ENCODE measurements at places on chromosomes 12 and 14.

DNA sequence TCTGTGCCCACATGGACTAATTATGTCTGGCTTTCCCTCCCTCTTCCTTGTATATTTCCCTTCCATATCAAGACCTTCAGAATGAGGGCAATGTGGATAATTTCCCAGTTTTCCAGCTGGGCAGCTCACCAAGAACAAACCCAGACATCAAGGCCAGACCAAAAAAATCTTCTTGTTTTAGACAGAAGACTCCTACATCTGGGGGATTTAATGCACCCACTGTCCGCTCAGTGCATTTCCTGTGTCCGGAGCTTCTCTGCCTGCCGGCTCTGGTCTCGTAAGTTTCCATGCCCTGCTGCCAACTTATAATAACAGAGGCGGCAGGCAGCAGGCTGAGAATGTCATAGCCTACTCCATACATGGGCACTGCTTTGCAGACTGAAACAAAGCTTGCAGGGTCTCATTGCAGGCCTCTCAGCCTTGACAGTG, 207.2 kb upstream of the BCL2L14 start:
- no peak for DNase-seq

DNA sequence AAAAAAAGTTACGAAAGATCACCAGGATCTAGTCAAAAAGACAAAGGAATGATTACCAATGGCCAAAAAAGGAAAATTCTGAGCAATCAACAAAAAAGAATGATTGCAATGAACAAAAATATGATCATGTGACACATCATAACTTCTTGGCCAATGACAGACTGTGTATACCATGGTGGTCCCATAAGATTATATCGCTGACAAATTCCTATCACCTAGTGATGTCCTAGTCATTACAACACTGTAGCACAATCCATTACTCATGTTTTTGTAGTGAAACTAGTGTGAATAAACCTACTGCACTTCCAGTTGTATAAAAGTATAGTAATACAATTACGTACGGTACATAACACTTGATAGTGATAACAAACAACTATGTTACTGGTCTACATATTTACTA, 12.3 kb downstream of the SEL1L start:
- no peak for DNase-seq

DNA sequence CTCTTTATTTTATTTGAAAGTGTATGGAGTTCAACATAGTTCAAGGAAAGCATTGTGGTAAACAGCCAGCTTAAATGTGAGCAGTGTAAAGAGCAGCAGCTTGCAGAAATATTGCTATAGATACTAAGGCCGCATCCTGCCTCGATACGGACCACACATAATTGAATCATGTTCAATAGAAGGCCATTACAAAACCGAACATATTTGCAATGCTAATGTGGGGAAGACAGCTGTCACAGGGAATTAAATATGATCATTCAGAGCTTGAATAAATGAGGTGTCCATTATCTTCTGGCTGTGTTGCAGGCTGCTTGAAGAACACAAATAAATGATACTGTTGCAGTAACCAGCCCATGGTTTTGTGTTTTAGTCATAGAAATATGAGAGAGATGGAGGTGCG, 173.2 kb downstream of the BRMS1L start:
- no peak for DNase-seq

GRCh38 chr12:92010368-92010767, 135.3 kb downstream of the BTG1 start:
- DNase-seq, result no peak

GRCh38 chr14:61565181-61565580, 130.1 kb upstream of the HIF1A start:
- no peak for DNase-seq

DNA sequence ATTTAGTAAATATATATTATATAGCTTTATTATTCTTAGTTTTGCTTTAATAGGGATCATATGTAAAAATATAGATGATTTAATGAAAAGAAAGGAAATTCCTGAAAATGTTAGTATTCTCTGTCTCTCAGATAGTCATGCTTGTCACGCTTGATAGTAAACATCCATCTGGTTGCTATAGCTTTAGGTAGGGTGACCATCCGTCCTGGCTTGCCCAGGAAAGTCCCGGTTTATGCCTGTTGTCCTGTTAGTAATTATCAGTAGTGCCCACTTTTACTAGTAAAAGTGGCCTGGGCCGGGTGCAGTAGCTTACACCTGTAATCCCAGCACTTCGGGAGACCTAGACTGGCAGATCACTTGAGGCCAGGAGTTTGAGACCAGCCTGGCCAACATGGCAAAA, 23.8 kb downstream of the CFAP54 start:
- no peak for DNase-seq

GRCh38 chr12:82857911-82858533, 171.3 kb downstream of the TMTC2 start:
- no peak for DNase-seq

GRCh38 chr12:5022465-5023061, 21.1 kb upstream of the KCNA5 start:
- DNase-seq, result no peak

DNA sequence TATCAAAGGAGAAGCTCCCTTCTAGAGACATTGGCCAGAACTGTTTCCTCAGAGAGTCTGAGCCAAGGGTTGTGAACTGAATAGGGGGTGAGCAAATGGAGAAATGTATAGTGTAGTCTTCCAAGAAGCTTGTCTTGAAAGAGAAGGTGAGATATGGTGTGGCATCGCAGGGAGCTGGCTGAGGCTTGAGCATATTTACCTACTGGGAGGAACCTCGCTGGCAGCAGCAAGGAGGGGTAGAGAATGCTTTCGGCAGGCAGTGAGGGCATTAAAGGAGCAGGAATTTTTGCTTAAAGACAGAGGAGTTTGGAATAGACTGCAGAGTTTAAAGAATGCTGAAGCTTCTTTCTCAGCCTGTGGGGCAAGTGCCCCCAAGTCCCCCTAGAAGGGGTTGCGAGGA, 59.3 kb upstream of the PRMT8 start:
- no peak for DNase-seq

GRCh38 chr12:47650469-47650868, 55.4 kb downstream of the RPAP3 start:
- DNase-seq, result no peak

GRCh38 chr14:92455231-92455630, 58.4 kb upstream of the RIN3 start:
- no peak for DNase-seq

- DNase-seq, result no peak
These were observed 166.1 kb upstream of the CCND2 start for GRCh38 chr12:4107436-4107878.

DNA sequence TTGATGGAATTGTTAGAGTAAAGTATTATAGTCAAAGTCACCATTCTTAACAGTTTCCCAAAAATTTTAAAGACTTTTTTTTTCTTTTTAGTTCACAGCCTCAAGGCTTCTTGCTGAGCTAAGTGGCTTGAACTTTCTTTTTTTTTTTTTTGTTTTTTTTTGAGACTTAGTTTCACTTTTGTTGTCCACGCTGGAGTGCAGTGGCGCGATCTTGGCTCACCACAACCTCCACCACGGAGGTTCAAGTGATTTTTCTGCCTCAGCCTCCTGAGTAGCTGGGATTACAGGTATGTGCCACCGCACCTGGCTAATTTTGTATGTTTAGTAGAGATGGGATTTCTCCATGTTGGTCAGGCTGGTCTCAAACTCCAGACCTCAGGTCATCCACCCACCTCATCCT, 92.8 kb downstream of the SETD3 start:
- DNase-seq, result no peak

DNA sequence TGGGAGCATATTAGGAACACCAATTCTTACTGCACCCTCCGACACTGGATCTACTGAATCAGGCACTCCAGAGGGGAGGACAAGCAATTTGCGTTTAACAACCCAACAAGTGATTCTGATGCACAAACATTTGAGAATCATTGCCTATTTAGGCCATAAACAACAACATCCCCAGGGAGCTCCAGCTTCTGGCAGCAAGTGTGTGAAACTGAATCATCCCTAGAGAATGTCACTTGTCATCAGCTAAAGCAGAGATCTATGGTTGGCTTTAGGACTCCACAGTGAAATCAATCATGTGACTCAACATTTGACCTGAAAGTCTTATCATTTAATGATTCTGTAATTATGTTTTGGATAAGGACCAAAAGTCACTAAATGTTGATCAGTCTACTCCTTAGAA, 505.0 kb upstream of the FLRT2 start:
- DNase-seq, result no peak

DNA sequence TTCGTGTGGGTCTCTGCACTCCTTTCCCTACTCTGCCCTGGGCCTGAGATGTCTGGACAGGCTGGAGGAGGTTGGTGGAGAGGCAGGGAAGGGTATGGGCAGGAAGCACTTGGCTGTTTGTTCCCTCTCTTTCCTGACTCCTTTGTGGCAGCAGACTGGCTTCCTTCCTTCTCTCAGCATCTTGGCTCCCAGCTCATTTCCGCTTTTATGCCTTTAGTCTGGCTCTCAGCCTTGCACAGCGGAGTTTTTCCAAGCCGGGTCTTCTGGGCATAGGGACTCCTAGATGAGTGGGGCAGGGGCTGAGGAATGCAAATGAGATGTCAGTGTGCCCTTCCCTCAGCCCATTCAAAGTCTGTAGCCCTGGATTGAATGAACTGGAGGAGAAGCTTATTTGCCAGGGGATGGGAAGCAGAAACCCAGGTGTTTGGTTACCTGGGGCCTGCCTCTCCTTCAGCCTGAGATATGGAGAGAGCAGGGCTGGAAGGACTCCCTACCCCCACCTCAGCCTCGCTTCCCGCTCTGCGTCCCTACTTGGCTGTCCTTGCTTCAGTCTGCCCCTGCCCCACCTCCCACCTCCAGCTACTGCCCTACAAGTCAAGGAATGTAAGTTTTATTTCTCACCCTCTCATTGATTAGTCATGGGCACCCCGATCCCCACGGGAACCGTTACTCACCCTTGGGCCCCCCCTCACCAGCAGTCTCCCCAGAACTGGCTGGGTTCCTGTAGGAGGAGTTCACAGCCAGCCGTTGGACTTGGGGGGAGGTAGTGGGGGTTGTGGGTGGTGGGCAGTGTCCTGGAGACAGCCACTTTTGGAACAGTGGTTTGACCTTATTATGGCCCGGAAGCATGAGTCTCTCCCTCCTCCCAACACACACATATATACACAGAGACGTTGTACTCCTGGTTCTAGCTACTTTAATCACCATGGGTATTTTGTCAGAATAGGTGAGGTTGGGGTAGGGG, 9.3 kb upstream of the ITGA5 start:
- no peak for DNase-seq

GRCh38 chr14:24465805-24466204, 23.2 kb upstream of the SDR39U1 start:
- DNase-seq, result no peak

GRCh38 chr12:107486140-107486892, 199.3 kb upstream of the PWP1 start:
- no peak for DNase-seq

- no peak for DNase-seq
These were observed 94.4 kb downstream of the KIF21A start for GRCh38 chr12:39348523-39348922.

Data from activated naive CD4-positive, alpha-beta T cell (primary cell).